Germinal center (tissue), 1 donor: ENCODE measurements at places on chromosomes 11 and 22.

DNA sequence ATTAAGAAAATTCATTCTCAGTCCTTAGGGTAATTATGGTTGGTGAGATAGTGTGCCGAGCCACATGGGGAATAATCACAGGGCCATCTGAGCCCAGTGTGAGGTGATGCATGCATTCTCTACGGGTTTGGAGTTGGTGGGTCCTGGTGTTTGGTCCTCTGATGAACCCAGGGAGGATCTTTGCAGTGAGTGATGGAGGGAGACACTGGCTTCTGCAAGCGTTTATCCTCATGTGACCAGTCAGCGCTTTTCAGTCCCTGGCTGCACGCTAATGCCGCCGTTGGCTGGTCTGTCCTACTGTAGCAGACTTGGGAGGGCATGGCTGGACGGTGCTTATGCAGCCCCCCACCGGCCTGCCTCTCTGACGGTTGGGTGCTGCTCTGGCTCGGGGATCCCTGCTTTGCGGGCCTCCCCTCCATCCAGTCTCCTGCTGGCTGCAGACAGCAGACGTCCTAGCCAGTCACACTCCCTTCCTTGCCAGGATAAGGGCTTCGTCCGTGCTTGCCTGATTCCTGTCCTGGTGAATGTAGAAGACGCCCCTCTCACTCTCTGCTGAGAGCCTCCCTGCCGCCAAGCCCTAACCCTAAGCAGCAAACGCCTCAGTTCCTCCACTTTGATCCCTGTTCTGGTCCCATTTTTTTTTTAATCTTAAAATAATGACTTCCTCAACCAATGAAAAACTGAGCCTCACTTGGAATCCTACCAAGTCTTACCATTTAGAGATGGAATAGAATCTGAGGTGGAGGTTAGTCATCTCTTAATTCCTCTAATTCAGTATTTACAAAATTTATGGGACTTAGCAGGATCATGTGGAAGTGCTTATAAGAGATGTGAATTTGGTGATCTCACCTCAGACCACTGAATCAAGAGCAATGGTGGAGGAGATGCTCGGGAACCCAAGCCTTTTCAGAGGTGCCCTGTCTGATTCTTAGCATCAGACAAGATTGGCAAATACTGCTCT, 143.7 kb upstream of the SORL1-AS1 start:
- no peak for DNase-seq

GRCh38 chr11:12175694-12176241, 65.4 kb downstream of the MICAL2 start:
- no peak for DNase-seq

DNA sequence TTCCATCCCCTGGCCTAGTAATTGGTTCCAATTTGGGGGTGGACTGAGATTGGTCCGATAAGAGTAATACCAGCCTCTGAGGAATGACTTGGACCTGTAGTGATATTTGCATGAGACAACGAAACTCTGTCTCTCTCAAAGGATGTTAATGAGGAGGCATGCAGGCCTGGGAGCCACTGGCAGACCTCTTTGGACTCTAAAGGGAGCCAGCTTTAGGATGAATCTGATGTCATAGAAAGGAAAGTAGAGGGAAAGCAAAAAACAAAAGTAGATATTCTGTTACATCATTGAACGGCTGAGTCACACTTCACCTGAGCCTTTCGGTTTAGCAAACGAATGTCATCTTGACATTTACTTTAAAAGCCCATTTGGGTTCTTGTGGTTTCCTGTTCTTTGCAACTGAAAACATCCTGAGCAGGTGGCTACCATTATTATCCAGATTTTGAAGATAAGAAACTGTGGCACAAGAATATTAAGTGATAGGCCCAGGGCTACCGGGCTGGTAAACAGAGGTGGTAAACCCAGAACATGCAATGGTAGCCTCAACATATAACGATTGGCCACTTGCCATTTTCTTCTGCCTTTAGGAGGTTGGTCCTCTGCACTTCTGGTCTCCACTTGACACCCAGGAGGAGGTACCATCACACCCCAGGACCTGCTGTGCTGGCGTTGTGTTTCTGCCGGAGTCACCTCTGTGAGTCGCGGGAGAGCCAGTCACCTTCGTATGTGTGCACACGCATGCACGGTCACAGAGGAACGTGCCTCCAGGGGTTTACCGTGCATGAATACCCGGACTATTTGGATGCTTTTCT, 42.7 kb downstream of the RTL6 start:
- no peak for DNase-seq

- peak; percentile 54 for DNase-seq
Observed at GRCh38 chr11:70270877-70271648, 573 bp downstream of the PPFIA1 start.

GRCh38 chr11:69546735-69547370, 65.4 kb downstream of the LINC01488 start:
- no peak for DNase-seq

GRCh38 chr11:101718402-101718801, 134.6 kb upstream of the TRPC6 start:
- DNase-seq: no peak

DNA sequence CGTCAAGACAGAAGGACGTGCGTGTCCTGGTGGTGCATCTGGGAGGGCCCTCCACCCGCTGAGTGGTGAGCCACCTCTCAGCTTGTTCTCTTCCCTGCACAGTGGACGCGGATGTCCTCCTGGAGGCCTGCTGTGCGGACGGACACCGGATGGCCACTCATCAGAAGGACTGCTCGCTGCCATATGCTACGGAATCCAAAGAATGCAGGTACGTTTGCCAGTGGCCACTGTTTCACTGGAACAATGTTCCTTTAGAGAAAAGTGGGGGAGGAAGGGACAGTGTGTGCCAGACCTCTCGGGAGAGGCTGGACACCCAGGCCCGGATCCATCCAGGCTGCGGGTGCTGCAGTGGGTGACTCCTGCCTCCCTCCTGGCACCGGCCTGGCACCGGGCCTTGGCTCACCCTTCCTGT, 15.9 kb downstream of the FBLN1 start:
- no peak for DNase-seq

DNA sequence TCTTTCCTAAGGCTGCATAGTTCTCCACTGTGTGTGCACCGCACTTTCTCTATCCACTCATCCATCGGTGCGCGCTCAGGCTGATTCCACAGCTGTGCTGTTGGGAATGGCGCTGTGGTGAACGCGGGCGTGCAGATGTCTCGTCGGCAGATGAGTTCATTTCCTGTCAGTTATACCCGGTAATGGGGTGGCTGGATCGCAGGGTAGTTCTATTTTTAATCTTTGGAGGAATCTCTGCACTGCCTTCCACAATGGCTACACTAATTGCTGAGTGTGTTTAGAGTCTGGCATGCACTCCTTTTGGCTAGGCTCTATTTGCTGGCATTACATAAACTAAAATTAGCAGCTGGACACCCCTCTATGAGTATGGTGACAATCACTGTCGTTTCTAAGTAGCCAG, 27.9 kb upstream of the KRTAP5-7 start:
- no peak for DNase-seq

- DNase-seq: peak; percentile 34
Observed at GRCh38 chr22:31945443-31945855, 1.1 kb downstream of the YWHAH start.

GRCh38 chr11:89516496-89516895, 25.3 kb upstream of the NOX4 start:
- no peak for DNase-seq

- no peak for DNase-seq
Observed at GRCh38 chr11:112477581-112478317, 217.1 kb upstream of the PLET1 start.

DNA sequence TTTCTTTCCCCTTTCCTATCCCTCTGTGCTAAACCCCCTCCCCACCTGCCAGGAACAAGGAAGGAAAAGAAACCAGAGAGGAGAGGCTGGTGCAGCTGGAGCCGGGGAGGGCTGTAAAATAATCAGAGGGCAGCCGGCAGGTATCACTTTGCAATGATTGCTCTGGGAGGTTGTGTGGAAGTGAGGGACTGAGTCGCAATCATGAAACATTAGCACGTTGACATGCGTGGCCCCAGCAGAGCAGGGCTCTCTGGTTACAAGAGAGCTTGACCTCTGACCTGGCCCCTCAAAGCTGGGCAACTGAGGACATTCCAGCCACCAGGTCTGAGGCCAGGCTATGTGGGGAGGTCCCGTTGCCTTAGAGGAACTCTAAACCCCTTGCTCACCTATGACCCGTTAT, 170.8 kb upstream of the BDNF start:
- no peak for DNase-seq

GRCh38 chr22:47600791-47601625, 838.6 kb downstream of the TBC1D22A start:
- no peak for DNase-seq

DNA sequence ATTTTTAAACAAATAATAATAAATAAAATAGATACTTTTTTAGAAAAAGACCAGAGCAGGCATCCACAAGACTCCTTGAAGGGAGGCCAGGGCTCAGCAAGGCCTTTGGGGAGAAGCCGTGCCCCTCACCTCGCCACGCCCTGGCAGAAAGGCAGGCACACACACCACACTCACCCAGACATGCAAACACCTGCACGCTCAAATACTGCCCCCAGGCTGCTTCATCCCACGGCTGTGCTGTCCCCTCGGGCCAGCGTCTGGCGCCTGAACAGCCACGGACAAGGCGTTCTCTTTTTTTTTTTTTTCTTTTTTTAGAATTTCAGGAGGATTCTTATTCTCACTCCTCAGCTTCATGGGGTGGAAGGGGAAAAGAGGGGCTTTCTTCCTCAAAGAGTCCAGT, 1.5 kb downstream of the FADS3 start:
- DNase-seq: no peak

- no peak for DNase-seq
Observed at GRCh38 chr11:99781074-99781473, 760.3 kb downstream of the CNTN5 start.

- DNase-seq: no peak
Observed at GRCh38 chr11:12420040-12420439, 42.7 kb downstream of the PARVA start.

- no peak for DNase-seq
Observed at GRCh38 chr11:31813391-31814175, 2.5 kb upstream of the PAX6 start.

GRCh38 chr11:63884196-63884932, 32.6 kb downstream of the RCOR2 start:
- no peak for DNase-seq

GRCh38 chr11:46363455-46364005, 16.3 kb downstream of the DGKZ start:
- DNase-seq: no peak

- no peak for DNase-seq
Observed at GRCh38 chr22:19822301-19823117, 32.2 kb downstream of the GNB1L start.

DNA sequence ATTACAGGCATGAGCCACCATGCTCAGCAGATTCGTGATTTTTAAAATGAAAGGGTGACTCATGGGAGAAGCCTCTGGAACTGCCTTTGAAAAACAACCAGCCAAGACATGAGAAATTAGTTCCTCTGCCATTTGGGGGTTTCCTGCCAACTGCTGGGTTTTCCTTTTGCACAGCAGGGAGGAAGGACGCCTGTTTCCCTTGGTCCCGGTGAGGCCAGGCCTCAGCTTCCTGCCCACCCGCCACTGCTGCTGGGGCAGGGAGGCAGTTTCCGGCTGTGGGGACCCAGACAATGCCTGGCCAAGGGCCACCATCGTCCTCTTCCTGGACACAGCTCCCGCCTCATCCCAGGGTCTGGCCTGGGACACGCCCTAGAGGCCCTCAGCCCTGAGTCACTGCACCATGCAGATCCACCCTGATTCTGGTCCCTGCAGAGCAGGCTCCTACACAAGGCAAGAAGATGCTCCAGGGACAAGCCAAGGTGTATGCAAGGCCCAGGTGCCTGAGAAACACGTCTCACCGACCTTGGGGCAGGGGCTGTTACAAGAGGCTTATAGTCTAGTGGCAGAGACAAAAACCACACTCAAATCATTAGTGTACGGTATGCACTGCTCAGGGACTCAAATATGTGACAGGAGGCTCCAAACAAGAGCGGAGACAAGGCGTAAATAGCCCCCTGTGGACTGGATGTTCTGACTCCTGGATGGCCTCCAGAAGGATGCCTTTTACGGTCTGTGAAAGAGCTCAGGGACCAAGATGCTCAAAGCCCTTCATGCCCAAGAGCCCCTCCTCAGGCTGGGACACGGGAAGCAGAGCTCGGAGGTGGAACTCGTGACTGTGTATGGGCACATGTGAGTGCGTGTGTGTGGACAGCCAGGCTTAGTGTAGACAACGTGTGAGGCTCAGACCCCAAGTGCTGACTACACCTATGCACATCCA, 10.0 kb downstream of the PPM1F start:
- DNase-seq: no peak

- peak; percentile 10 for DNase-seq
Observed at GRCh38 chr11:83681031-83681781, 395.0 kb upstream of the CCDC90B start.

- DNase-seq: no peak
Observed at GRCh38 chr22:45891021-45891421, 85.9 kb downstream of the WNT7B start.

- DNase-seq: no peak
Observed at GRCh38 chr11:41201156-41201555, 258.3 kb downstream of the LRRC4C start.

- DNase-seq: no peak
Observed at GRCh38 chr11:110808248-110808647, 96.0 kb upstream of the ARHGAP20 start.

- no peak for DNase-seq
Observed at GRCh38 chr11:79066456-79067351, 374.1 kb downstream of the TENM4 start.

GRCh38 chr11:124825876-124826275, 25.7 kb upstream of the MSANTD2 start:
- no peak for DNase-seq

DNA sequence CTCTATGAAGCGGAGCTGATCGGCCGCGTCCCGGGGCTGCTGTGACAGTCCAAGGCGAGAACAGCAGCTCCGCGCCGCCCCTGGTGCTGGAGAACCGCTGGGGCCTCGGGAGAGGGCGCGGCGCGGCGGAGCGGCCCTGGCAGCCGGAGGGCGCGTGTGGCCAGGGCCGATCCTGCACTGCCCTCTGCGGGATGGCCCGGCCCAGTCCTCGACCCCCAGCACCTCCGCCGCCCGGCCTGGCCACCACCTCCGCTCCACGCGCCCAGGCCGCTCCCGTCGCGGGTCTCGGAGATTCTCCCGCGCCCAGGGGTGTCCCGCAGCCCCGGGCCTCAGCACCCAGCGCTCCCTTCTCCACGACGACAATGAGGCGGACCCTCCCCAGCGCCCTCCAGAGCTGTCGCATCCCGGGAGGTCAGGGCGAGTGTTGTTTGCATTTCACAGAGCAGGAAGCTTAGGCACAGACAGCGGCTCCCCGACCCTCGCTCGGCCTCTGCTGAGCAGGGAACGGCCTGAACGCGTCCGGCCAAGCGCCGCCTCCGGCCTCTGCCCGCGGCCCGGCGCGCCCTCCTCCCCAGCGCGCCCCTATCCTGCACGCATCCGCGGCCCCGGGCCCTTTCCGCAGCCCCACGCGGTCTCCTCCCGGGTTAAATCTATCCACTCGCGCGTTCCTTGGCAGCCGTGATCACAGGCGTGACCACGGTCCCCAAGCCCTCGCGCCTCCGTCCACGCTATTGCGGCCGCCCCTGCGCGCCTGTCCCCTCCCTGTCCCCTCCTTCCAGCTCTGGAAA, 109.7 kb downstream of the WNT7B start:
- no peak for DNase-seq

GRCh38 chr22:20305894-20306645, 13.8 kb downstream of the DGCR6L start:
- no peak for DNase-seq
